ENCODE measurements at places on chromosomes 11 and 22. TPM values are rescaled to one million over a fixed set of nuclear protein-coding genes. Genes with fewer than 3 reads are reported as not detected.

Gene OSM
- 39.6 TPM for total RNA-seq

Gene CCDC157
- total RNA-seq = 2.1 TPM

Gene MS4A7
- not detected for total RNA-seq

Gene MRGPRE
- total RNA-seq = not detected

Gene TYR
- not detected for total RNA-seq
